Foreskin keratinocyte (primary cell): ENCODE measurements at places on chromosomes 6 and 20.

DNA sequence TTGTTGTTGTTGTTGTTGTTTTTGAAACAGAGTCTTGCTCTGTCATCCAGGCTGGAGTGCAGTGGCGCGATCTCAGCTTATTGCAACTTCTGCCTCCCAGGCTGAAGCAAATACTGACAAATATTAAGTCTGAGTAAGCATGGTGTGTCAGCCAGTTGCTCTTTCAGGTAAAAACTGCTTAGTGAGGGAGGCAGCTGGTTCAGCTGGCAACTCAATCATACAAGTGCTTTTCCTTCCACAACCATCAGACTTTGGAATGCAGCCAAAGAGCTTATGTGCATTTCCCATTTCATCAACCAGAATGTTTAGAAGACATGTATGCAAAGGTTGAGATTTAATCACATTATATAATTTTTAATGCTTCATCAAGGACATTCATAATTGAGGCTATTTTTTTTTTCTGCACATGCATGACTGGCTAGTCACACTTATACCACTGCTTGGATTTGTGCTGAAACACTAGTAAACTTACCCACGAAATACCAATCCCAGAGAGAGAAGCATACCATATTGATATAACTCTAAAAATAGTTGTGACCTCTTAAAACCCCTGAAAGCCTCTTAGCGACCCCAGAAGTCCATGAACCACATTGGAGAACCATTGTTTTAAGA, 56.0 kb downstream of the CLIC5 start:
- peak; percentile 84 for DNase-seq

GRCh38 chr6:4922488-4923037, 81.3 kb downstream of the RPP40 start:
- DNase-seq, result no peak

DNA sequence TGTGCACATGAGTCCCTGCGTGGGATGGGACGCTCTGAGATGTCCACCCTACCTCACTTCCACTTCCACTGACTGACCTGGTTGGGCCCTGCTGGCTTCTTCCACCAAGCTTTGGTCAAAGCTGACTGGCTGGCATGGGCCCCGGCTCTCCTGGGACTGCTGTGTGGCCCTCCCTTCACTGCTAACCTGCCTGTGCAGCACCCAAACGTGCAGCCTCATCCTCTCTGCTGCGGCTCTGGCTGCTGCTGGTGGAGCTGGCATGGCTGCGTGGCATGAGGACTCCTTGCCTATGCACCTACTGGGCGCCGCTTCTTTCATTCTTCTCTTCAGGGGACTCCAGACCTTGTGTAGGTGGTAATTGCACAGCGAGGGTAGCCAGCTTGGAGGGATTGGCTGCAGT, 18.7 kb upstream of the IP6K3 start:
- DNase-seq, result no peak

GRCh38 chr6:152879681-152880080, 103.2 kb downstream of the FBXO5 start:
- no peak for DNase-seq

DNA sequence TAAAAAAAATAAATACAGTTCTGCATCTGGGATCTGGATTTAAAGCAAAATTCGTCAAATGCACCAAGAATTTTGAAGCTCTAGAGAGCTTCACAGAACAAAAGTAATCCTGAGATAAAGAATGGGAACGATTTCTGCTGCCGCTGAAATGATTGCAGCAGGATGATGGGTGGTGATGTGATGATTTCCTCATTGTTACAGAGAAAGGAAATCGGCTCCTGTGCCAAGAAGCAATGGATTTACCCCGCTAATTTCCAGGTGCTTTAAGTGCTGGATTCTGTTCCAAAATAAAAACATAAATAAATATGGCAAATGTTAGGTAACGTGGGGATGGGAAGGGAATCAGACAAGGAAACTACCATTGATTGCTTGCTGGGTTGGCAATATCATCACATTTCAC, 1067.9 kb upstream of the MAP3K7 start:
- DNase-seq, result no peak

DNA sequence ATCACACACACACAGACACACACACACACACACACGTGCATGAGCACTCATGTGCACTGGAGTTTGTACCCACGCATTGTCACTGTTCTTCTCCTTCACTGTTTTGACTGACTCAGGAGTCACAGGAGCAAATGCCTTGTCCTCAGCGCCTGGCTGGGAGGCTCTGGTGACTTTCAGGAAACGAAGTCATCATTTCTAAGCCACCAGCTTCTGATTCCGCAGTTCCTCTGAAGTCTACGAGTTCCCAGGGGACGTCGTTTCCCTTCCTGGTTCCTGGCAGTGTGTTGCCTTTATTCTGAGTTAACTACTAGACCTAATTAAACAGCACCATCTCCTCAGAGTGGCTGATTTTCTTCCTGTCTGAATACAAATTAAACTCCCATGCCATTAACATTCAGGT, 82.2 kb upstream of the PMEPA1 start:
- no peak for DNase-seq

- no peak for DNase-seq
Observed at GRCh38 chr6:31525932-31526591, 2.7 kb upstream of the MCCD1 start.

- no peak for DNase-seq
Observed at GRCh38 chr6:34412016-34412415, 13.9 kb downstream of the RPS10 start.

- DNase-seq, result peak; percentile 54
Observed at GRCh38 chr6:14658886-14659561, 541.5 kb downstream of the CD83 start.

DNA sequence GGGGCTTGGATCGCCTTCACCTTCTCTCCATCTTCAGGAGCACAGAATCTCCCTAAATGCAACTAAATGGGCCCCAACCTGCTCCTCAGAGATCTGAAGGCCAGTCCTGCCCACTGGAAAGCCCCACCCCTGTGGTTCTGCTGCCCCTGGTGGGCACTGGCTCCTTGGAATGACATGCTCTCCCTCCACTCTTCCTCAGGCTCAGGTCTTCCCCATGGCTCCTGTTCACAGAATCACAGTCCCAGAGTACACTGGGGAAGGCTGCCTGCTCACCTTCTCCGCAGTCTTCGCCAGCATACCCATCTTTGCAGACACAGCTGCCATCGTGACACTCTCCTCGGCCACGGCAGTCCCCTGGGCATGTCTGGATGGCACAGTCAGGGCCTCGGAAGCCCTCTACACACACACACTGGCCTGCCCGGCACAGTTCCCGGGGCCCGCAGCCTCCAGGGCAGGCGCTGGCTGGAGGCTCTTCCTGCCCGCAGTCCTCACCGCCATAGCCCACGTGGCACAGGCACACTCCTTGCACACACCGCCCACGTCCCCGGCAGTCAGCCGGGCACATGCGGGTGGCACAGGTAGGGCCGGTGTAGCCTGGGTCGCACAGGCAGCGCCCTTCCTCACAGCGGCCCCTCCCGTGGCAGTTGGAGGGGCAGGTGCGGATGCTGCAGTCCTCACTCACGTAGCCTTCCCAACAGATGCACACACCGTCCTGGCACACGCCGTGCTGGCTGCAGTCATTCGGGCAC, 13.6 kb downstream of the TNXB start:
- DNase-seq, result no peak

- DNase-seq, result no peak
Observed at GRCh38 chr6:142631517-142632385, 313.2 kb downstream of the HIVEP2 start.

DNA sequence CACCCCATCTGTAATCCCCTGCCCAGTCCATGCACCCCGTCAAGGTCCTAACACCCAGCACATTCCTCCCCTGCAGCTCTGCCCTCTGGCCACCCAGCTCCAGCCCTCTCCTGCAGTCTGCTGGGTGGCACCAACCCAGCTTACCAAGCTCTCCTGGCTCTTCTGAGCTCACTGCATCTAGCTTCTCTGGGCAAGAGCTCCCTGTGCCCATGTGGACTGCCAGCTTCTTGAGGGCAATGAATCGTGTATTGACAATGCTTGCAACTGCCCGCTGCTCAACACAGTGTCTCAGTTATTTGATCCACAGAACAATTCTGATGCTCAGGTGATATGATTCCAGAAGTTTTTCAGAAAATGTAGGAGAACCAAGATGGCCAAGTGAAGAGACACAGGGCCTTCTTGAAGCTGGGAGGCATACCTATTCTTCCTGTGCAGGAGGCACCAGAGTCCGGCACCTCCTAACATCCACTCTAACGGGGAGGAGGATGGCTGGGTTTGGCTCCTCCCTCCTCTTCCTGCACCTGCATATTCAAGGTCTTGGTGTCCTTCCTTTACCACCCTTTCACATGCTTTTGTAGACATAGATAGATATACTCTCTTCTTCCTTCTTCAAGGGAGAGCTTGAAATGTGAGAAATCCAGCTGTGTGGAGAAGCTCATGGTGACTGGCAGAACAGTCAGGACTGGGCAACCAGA, 85.6 kb downstream of the TRERF1 start:
- no peak for DNase-seq

DNA sequence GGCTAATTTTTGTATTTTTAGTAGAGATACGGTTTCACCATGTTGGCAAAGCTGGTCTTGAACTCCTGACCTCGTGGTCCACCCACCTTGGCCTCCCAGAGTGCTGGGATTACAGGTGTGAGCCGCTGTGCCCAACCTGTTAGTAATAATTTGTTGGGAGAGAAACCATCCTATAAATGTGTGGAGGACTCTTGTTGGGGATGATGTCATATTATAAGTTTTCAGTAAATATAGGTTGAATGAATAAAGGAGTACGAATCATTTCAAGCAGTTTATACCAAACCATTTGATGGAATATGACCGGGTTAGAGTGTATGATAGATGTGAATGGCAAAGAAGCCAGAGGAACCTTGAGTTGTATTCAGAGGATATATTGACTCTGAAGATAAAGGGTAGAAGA, 240.8 kb downstream of the SAMD5 start:
- no peak for DNase-seq

GRCh38 chr20:18005170-18005989, 36.6 kb downstream of the MGME1 start:
- no peak for DNase-seq

DNA sequence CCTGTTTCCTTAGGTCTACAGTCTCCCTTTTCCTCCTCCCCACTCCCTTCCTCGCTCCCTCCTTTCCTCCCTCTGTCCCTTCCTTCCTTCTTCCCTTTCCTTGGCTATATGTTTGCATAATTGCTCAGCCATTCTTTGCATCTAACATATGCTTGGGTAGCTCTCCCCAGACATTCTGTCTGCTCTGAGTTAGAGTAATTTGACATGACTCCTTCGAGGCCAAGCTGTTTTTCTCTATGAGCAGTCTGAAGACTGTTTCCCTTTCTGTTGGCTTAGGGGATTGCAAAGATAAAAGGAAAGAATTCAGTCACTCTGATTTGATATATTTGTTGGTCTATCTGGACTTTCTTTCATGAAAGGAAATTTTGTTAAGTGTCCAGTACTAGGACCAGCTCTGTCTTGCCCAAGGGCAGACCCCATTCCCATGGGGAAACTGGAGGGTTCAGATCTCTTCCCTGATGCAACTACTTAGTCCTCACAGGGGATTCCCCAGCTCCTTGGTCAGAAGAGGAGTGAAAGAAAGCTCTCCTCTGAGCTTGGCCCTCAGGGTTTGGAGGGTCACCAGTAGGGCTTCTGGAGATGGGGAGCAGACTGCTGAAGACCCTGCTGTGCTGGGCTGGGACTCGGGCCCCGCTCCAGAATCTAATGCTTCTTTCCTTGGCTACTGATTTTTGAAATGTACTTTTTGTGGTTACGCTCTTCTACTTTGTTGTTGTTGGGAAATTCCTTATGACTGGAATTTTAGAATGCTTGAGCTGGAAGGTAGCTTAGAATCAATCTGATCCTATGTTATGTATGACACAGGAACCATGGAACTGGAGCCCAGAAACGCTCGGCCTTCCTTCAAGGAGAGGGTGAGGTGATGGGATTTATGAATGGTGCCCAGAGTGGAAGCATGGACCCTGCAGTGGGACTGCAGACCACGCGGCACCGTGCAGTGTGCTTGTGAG, 63.7 kb upstream of the SLC22A23 start:
- no peak for DNase-seq

DNA sequence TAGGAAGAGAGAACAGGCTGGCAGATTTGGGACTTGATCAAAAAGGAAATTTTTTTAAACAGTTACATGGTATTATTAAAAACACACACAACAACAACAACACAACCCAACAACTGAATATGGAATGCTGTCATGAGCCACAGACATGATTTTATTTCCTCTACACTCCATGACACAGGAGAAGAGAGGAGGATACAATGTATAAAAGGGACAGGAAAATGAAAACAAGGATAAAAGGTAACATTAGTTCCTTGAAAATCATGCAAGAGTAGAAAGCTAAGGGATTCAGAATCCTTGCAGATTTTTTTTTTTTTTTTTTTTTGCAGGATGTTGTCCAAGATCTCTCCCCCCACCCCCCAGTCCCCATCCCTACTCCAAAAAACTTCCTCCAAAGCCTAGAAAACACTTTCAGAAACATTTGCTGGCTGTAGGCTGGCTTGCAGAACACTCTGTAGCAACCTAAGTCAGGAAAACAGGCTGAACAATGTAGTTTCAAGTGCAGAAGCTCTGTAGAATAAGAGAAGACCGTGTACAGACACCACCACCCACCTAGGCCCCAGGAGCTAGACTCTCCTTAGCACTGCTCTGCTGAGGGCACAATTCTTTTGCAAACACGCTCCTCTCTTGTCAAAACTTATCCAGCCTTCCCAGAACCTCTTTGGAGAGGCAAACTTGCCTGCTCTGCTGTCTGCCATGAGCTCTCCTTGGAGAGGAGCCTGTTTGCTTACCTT, 845 bp downstream of the ZMYND8 start:
- DNase-seq, result no peak

DNA sequence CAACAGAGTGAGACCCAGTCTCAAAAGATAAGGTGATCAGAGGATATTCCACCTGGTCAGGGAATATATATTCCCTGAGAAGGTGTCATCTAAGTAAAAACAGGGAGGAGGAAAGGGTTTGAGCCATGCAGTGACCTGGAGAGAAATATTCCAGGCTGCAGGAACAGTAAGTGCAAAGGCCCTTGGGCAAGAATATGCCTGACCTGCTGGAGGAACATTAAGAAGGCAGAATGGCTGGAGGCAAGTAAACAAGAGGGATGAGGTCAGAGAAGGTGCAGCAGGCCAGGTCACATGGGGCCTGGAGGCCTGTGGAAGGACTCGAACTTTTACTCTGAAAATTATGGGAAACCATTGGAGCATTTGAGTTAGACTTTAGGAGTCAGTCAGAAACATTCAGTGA, 6.7 kb downstream of the DEF6 start:
- no peak for DNase-seq

- peak; percentile 54 for DNase-seq
Observed at GRCh38 chr6:33425668-33426577, 6.1 kb downstream of the SYNGAP1 start.

GRCh38 chr6:40077315-40077714, 143.1 kb upstream of the MOCS1 start:
- peak; percentile 25 for DNase-seq

DNA sequence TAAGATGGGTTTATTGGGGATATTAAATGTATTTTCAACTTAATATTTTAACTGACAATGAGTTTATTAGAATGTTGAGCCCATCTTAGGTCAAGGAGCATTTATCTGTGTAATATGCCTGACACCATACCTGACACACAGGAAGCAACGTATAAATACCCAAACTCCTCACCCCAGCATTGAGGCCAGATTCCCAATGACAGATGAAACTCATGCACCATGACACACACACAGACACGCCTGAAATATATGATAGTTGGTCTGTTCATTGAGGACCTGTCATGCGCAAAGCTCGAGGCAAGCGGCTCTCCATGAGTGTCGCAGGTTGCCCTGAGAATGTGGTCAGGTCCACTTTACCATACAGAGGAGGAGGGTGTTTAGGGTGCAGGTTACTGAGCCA, 64.1 kb downstream of the GFOD1 start:
- no peak for DNase-seq
